Activated CD4-positive, alpha-beta T cell treated with anti-CD3 and anti-CD28 coated beads, Interleukin-10, Interleukin-2, amounts not matched to agents 100 ng/mL and 50 ng/mL, durations not matched to agents 16 hours and 8 hours (primary cell): ENCODE measurements at places on chromosomes 5 and 9.

DNA sequence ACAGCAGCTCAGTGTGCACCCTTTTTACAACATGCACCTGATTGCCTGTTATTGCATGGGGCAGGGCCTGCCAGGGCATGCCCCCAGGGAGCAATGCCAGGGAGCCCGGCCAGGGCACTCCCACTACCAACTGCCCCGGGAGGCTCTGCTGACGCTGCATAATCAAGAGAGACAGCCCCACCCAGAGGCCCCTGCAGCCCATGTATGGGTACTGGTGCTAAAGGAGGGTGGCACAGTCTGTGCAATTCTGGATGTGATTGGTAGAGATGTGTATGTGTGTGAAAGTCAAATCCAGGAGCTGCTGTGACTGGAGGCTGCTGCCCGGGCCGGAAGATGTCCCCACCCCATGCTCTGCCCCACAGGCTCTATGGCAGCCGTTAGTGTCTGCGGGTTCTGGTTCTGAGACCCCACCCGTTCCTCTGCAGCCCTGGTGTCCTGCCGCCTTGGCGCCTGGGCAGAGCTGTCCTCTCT is 3.9 kb upstream of the NEURL1B start:
- no peak for DNase-seq

DNA sequence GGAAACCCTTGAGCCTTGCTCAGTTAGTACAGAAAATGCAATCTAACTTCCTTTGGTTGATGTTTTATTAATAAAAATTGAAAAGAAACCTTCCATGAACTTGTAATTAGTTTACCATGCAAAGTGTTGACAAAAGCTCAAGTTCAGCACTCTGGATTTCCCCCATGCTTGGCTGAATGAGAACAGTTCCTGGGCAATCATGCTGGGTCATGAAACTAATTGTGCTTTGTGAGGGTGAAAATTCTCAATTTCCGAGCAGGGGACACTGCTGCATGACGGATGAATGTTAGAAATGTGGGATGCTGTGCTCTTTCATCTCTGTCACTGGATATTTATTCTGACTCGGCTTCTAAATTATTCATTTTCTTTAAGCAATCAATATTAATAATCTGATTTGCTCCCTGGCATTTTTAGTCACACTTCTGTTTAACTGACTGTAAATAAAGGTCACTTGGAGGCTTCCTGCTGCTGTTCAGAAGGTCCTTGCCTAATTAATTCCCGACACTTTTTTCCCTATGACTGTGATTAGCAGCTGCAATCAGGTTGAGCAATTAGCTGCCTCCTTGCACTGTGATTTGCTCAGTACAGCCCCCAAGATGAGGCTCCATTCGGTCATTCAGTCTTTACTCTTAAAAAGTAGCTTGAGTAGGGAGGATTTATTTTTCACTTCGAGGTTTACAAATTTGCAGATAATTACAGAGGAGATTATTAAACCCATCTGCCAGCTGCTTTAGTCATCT is 678.1 kb upstream of the ZNF608 start:
- no peak for DNase-seq

DNA sequence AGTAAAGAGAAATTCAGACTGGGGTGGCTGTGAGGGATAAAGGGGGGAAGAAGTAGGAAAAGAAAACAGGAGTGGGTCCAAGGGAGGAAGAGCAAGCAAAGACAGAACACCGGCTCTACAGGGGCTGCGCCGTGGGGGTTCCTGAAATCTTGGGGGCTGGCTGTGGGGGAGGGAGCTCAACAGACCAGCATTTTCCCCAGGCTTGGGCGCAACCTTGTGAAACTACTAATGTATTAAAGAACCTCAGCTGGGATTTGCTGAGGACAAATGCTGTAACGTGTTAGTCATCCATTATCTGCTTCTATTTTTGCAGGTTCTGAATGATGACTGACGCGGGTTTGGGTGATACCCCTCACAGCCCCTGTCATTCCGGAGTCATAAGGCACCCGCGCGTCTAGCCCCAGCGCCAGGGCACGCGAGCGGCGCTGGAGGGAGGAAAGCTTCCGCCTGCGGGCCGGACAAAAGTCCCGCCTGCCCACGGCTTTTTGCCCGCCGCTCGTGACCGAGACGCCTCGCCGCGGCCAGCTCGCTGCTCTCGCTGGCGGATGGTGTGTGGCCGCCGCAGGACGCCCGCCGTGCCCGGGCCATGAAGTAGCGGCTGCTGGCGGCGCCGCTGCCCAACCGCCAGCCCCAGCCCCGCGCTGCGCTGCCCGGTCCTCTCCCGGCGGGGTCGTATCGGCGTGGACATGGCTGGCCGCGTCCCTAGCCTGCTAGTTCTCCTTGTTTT is 110.6 kb downstream of the PAM start:
- peak; percentile 55 for DNase-seq

- DNase-seq = no peak
Observed at GRCh38 chr9:89864257-89864656, 259.4 kb downstream of the GADD45G start.

DNA sequence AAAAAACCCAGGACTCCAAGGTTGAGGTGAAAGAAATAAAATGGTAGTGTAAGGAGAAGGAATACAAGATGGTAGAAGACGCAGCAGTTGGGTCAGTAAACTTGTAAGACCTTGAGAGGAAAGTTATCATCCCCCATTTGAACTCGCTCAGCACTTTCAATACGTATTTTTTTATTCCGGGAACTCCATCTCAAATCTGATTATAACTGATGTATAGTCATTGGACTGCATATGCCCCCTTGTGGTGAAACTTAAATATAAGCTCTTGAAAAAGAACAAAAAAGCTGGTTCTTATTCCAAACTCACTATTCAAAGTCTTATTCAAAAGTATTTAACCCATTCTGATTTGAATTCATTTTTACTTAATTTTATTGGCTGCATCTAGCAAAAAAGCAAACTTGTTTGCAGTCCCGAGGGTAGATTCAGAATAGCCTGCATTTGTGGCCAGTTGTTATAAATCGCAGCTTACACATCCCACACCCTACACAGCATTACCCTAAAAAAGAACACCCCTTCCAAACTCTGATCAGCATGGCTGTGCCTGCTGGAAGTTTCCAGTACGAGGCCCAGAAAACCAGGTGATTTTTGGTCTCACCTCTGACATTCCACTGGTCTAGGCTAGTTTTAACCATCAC is 118.0 kb downstream of the ESM1 start:
- peak; percentile 60 for DNase-seq

GRCh38 chr9:124098141-124098905 is 86.8 kb downstream of the LHX2 start:
- no peak for DNase-seq

DNA sequence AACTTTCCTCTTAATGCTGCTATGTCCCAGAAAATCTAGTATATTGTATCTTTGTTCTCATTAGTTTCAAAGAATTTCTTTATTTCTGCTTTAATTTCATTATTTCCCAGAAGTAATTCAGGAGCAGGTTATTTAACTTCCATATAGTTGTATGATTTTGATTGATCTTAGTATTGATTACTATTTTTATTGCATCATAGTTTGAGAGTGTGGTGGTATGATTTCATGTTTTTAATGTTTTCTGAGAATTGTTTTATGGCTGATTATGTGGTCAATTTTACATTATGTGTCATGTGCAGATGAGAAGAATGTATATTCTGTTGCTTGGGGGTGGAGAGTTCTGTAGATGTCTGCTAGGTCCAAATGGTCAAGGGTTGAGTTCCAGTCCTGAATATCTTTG is 425.6 kb upstream of the RORB start:
- DNase-seq = no peak

GRCh38 chr9:37710046-37710445 is 43.6 kb upstream of the TRMT10B start:
- DNase-seq = no peak

DNA sequence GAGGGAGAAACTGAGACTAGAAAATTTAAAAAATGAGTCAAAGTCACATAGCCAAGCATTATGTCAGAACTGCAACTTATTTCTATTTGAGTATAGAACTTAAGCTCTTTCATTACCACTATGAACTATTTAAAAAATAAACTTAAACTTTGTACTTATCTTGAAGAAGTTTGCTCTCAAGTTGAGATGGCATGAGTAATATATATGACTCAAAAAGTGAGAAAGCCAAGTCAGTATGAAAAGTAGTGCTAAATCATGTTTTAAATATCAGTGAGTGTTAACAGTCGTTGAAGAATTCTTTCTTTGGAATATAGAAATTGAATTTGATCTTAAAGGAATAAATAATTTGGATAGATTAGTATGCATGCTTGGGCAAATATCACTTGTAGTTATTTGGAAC is 36.3 kb upstream of the CDH10 start:
- DNase-seq = peak; percentile 1

DNA sequence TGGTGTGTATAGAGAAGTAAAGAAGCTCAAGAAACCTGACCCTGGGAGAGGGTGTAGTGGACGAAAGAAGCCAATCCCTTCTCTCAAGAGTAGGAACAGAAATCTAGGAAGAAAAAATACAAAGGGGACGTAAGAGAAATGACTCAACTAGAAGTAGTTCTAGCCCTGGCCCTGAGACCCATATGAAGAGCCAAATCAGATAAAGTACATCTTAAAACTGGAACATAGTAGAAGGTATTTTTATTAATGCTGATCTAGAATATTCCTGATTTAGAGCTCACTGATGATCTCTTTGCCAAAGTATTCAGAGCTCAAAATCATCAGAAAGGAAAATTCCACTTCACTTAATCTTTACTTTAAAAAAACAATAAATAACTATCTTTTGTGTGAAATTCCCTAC is 184.8 kb downstream of the MLLT3 start:
- DNase-seq = no peak

- DNase-seq = no peak
Observed at GRCh38 chr5:148938522-148938882, 112.1 kb downstream of the ADRB2 start.

GRCh38 chr5:118247458-118247857 is 740.9 kb downstream of the DTWD2 start:
- DNase-seq = no peak

- no peak for DNase-seq
Observed at GRCh38 chr5:83848941-83849340, 128.3 kb upstream of the HAPLN1 start.

DNA sequence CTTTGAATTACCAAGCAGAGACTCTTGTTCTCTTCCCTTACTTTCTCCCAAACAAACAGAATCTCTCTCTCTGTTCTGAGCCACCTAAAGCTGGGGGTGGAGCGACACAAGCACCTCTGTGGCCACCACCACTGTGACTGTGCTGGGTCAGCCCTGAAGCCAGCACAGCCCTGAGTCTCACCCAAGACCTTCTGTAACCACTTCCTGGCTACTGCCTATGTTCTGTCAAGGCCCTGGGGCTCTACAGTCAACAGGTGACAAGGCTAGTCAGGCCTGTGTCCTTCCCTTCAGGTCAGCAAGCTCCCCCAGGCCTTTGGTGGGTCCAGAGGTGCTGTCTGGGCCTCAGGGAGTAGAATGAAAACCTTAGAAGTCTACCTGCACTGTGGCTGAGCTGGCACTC is 26.1 kb upstream of the SLC28A3 start:
- no peak for DNase-seq

DNA sequence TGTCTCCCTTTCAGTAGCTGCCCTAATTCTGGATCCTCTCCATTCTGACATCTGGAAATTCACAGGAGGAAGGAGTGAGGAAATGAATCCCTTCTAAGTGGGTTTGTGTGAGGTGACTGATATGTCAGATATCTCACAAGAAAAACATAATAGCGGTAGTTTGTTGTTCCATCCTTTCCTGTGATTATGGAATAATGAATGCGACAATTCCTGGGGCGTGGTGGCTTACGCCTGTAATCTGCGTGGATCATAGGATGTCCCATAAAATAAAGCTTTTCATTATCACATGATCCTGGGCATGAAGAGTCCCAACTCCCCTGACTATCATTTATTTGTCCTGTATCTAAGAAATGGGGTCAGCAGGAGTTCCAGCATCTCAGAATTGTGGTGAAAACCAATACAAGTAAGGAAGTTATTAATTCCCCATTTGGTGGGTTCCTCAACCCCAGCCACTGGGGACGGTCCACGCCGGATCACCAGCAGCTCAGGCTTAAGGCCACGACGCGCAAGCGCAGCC is 375 bp upstream of the C5orf24 start:
- DNase-seq = no peak

- no peak for DNase-seq
Observed at GRCh38 chr9:130884111-130884531, 12.5 kb downstream of the QRFP start.

DNA sequence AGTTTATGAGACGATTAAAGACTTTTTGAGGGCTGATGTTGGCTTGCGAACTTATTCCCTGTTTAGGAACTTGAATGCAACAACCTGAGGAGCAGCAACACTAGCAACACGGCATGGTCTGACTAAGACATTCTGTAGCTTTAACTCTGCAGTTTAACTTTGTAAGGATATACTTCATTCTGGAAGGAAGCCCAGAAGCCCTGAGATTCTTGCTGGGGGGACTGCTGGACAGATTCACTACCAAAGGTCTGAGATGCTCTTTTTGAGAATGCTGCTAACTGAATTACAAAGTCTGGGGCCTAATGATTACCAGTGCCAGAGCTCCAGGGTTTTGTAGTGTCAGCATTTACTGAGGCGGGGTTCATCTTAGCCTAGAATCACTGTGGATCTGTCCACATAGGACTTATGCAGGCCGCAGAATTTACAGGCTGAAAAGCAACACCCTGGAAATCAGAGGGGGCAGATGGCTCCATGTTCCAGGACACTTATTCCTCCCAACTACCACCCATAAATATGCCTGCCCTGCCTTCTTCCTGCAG is 537.1 kb upstream of the CDH18 start:
- no peak for DNase-seq
